ENCODE measurements at places on chromosomes 5 and 9.
A peak's percentile ranks its signal among the peaks of the same experiment; 100 is the strongest.

DNA sequence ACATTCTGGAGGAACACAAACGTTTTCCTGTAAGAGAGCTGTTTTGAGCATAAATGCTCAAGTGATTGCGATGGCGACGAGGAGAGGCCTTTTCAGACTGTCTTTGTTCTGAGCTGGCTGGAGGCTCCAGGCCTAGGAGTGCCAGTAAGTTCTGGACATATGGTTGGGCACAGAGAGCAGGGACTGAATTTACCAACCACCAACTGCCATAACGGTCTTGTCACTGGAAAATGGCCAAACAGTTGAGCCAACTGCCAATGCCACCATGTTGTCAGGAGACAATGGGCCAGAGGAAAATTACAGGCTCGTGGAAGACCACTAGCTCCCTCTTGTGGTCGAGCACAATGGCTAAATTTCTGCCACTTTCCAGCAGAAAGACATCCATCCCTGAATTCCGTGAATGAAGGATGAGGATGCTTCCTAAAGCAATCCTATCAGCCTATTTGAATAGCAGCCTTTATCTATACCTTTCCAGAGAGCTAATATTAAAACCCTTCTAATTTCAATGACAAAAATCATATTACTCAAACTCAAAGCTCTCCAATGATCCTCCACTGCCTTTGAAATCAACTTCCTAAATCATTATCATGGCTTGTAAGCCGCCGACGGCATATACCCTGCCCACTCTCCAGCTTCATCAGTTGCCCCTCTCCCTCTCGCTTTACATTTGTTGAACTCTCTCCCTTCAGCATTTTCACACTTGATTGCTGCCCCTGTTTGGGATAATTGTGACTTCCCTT lies 66.9 kb upstream of the GLIS3 start:
- DNase-seq = peak; percentile 97

- DNase-seq = no peak
Measured at GRCh38 chr9:98057138-98057799, 737 bp downstream of the NANS start.

DNA sequence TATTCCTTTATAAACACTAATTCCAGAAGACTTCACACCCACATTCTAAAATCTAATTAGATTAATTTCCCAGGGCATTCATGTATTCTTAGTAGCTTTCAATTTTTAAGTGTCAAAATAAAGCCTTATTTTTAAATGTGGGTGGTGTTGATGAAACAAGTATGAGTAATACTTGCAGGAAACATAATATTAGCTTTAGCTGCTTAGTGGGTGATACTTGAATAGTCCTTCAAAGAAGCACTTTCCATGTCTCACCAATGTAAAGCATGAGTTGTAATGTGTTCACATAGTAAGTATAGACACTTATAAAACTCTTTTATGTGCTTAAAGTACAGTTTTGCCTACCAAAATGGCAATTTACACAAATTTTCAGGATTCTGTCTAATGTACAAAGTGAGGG lies 6.9 kb downstream of the FNBP1 start:
- DNase-seq = no peak

DNA sequence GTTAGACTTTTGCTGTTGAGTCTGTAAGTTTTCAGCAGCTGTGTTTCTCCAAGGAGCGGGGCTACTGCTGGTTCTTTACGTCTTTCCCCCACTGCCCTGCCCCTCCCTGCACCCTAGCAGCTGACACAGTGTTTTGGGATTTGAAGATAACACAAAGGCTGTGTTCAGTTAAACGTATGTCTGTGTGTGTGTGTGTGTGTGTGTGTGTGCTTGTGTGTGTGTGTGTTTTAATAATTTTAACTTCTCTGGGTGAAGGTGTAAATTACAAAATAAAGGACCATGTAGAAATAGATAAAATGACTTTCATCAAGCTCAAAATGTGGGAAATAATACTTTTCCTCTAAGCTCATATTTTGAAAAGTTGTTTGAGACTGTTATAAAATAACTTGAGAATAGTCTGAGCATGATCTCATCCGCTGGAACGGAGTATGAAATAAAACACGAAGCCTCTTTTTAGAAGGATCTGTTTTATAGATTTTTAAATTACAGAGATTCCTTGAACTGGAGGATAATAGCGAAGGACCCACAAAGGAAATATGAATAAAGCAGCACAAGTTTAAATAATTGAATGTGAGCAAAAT lies 10.9 kb downstream of the ABL1 start:
- no peak for DNase-seq

DNA sequence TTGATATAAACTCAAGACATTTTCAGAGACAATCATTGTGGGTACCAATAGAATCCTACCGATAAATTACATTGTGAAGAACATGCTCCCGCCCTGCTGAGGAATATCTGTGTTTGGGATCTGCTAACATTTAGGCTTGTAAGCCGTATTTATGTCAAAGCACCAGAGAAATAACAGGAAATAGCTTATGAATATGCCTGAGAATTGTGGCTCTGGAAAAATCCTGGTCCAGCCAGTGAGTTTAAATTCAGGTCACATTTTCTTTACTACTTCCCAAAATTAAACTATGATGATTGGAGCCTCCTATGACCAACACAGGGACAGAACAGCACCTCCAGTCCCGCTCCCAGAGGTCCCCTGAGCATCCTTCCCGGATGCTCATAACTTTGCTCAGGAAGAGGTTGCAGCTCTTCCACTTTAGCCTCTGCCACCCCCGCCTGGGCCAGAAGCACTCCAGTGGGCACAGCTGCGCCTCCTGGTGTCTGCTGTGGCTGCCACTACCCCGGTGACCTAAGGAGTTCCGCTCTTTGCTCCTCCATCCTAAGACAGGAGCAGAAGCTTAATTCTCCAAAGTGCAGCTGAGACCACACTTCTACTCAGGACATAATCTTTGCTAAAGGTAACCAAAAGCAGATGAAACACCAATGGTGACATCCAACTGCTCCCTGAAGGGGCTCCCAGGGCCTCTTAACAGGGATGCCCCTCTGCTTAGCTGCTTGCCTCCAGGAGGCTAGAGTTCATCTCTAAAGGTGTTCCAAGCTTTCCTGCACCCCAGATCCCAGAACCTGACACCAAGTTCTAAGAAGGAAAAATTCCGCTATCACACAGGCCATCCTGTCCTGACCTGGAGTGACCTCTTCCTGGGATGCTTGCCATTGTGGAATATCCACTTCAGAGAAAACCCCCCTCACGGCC lies 58.8 kb downstream of the SLC1A1 start:
- DNase-seq = no peak

- no peak for DNase-seq
Measured at GRCh38 chr9:87199278-87199677, 252.0 kb upstream of the GAS1 start.

- no peak for DNase-seq
Measured at GRCh38 chr9:30967476-30967875, 1417.0 kb upstream of the ACO1 start.
